ENCODE measurements at places on chromosomes 11 and 22.

GRCh38 chr11:83537131-83537610, 251.0 kb upstream of the CCDC90B start:
- DNase-seq, result no peak

- DNase-seq, result no peak
These were observed 463.6 kb downstream of the TBC1D22A start for GRCh38 chr22:47225931-47226633.

- DNase-seq, result no peak
These were observed 60.0 kb upstream of the PLET1 start for GRCh38 chr11:112320668-112321067.

- DNase-seq, result no peak
These were observed 16.3 kb downstream of the CHRDL2 start for GRCh38 chr11:74714904-74715303.

- DNase-seq, result no peak
These were observed 453 bp upstream of the MAFF start for GRCh38 chr22:38201371-38201710.

- DNase-seq, result no peak
These were observed 148.2 kb downstream of the CHST1 start for GRCh38 chr11:45517171-45517770.

DNA sequence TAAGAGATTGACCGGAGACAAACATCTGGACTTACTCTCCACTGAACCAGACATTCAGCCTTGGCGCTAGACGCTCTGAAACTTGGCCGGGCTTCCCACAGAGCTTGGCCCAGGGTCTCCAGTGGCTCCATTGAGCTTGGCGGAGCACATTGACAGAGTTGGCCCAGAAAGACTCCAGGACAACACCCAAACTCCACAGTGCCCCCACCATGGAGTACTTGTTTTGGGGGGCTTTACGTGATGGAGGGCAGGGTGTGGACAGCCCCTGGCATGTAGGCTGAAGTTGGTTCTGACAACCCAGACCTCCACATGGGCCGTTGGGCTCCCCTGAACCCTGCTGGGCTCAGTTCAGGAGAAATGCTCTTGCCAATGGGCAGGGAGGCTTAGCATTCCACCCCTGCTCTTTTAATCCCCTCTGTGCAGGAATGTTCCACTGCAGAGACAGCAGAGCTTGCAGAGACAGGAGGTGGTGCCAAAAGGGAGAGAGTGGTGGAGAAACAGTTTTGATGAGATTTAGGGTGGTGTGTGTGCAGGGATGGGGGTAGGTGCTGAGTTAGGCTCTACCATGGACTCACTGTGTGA, 102.4 kb upstream of the TIMP3 start:
- no peak for DNase-seq

DNA sequence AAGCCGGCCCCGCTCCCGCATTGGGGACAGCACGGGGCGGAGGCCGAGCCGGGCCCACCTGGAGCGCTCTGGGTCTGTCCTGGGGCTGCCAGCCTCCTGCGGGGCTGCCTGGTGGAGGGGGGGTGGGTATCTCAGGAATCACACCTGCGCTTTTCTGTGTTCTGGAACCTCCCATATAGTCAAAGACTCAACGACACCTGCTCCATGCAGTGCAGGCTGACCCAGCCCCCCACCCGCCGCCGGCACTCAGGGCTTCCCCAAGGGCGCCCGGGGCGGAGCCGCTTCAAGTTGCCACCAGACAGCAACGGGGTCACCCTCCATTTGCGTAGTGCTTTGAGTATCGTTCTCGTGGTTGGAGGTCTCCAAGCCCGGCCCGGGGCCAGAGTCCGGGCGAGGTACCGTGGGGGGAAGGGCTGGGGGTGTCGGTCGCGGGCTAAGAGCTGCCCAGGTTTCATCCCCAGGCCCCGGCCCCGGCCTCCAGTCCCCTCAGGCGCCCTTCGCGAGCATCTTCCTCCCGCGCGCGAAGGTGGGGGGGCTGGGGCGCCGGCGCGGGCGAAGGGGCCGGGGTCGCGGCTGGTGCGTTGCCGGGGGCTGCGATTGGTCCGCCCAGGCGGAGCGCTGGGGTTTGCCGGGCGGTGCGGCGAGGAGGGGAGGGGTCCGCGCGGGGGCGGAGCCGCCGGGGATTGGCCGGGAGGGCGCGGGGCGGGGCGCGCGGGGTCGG, 6.6 kb downstream of the TSPAN4 start:
- DNase-seq, result no peak

DNA sequence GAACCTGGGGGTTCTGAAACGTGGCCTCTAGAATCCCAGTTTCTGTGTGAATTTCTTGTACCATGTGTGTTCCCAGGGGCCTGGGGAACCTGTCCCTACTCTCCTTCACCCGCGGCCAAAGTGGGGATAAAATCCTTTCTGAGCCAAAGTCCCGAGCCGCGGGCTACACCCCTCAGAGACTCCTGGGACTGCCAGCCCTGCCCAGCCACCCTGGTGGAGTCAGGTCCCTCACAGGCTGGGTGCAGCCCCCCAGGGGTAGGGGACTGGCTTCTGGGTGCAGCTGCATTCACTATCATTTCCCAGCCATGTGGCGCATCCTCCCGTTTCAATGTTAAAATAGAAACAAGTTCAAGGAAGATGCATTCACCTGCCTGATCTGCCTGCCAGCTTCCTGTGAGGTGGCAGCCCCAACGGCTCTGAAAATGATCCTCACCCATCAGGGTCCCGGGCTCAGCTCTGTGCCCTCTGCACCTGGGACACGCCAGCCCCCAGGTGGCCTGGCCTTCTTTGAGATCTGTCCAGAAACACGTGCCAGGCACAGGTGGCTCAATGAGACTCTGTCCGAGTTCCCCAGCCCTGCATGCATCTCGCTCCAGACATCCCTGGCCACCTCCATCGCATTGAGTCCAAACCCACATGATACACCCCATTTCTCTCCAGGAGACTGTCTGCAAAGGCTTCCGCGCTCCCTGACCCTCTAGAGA, 338.8 kb downstream of the CTTN start:
- no peak for DNase-seq

- no peak for DNase-seq
These were observed 1158.9 kb downstream of the DLG2 start for GRCh38 chr11:84468235-84468634.

- no peak for DNase-seq
These were observed 369.6 kb downstream of the FAT3 start for GRCh38 chr11:92594251-92594650.

- DNase-seq, result no peak
These were observed 54.5 kb upstream of the ME3 start for GRCh38 chr11:86726770-86727504.

DNA sequence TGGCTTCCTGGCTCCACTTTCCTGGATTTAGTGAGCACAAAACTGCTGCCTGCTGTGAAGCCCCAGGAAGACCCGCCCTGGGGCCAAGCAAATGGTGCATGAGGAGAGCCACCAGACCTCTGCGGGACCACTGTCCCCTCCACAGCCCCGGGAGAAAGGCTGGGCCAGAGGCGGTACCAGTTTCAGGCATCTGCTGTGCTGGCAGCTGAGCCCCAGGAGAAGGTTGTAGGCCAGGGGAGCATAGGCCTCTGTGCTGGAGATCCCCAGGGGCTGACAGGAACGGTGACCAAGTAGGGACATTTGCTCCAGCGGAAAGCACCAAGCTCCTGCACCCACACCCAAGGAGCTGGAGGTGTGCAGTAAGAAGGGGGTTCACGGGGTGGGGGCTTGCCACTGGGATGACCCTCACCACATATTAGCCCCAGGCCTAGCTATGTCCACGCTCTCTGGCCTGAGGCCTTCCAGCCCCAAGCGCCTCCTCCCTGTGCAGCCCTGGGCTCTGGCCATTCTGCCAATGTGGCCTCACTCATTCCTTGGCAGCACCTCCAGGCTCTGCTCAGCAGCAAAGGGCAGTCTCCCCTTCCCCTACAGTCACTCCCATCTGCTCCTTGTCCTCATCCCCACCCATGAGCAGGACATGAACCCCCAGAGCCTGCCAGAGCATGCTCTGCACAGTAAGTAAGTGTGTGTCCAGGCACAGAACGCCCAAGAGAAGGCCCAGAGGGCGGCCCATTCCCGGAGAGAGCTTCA, 24.0 kb upstream of the COMT start:
- DNase-seq, result no peak

GRCh38 chr11:68411501-68411991, 49.0 kb upstream of the PPP6R3 start:
- no peak for DNase-seq

Data from CD4-positive, alpha-beta T cell treated with Interleukin-15 for 1 hour (primary cell).